IMR-90 (cell line): ENCODE measurements at places on chromosomes 16 and 17. TPM values are rescaled to one million over a fixed set of nuclear protein-coding genes. Genes with fewer than 3 reads are reported as not detected.

- DNase-seq = no peak
Observed at GRCh38 chr16:50684823-50685461, 3.8 kb upstream of the SNX20 start.

DNA sequence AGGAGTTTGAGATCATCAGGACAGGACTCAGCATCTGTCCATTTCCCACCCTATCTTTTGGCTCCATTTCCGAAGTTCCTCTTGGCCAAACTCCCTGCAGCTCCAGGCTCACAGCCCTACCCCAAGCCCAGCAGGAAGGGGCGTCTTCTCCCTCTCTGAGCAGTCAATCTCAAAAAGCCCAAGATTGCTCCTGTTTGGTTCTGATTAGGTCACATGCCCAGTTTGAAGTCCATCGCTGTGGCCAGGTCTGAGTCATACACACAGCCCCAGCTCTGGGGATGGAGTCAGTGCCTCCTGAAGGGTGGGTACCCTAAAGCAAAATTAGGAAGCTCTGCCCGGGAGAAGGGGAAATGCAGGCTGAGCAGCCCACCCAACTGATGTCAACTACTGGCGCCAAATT lies 23.9 kb downstream of the SNX20 start:
- DNase-seq = no peak

GRCh38 chr17:42608305-42609181 lies 631 bp downstream of the RETREG3 start:
- no peak for DNase-seq

DNA sequence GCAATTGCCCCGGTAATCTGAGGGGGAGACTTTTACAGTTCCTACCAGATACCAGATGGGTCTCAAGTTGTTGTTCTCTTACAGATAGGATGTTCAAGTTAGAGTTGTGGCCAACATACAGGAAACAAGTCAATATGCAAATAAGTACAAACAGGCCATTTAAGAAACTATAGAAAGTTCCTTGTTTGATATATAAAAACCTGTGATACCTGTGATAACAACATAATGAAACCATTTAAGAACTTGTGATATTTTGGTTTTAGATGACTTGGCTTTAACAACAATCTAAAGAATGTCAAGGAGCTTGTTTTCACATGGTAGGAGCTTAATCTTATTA lies 16.8 kb downstream of the CDR2 start:
- DNase-seq = no peak

GRCh38 chr17:81135505-81136278 lies 29.6 kb upstream of the PVALEF start:
- no peak for DNase-seq

DNA sequence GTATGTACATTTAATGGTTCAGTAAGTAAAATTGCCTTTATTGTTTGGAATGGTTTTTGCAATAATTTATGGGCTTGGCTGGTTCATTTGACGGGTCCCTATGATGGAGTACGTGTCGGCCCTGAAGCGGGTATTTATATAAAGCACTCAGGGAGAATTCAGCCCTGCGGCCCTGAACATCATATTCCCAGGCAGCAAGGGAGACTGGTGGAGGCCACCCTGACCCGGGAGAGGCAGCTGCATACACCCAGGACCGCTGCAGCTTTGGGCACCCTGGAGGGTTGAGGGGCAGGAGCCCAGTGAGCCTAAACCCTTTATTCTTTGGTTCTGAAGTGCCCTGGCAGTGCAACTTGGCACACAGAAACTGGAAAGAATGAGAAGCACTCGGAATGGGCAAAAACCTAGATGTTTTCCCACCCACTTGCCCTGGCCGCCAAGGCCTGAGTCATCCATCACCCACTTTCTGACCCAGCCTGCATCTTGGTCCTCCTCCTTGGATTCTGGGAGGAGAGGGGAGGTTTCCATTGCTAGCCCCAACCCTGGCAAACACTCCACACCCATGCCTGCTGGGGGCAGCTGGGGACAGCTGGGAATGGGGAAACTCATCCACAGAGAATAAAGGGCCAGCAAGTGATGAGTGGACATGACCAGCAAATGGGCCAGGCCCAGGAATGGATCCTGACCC lies 162.2 kb upstream of the TNRC6C start:
- DNase-seq = no peak

DNA sequence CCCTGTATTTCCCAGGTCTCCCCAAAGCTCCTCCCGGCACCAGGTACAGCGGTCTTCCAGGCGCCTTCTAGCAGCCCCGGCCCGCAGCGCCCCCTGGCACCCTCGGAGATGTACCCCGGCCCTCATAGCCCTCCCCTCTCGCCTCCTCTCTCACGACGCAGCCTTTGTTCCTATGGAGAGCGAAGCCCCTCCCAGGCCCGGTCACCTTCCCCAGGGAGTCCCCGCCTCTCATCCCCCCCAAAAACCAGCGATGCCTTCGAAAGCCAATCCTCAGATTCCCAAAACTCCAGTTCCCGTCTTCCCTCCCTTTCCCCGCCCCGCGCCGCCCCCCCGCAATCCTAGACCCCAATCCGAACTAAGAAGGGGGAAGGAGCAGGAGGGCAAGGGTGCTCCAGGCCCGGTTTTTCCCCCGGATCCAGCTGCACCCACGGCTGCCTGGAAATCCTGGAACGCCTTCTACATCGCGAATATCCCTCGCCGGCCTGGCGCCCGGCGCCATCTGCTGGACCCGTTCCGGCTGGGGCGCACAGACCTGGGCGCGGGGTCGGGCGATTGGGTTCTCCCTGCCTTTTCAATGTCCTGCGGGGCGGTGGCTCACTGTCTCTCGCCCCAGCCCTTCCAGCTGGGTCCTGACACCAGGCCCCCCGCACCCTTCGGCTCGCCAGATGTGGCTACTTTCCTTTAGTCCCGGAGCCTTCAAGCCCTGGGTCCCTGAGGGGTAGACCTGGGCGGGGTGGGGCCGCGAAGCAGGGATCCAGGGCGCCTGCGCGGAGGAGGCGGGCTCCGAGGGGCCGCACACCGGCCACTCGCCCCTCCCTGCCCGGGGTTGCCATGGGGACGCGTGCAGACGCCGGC lies at the start of gene DNAH2:
TSS of gene DNAH2 (plus strand) at position 844 of the 855 bp plus-strand sequence. CDS start 1,991 bp downstream, outside the sequence.
- peak; percentile 90 for DNase-seq

- no peak for DNase-seq
Observed at GRCh38 chr16:6016530-6017184, 919.1 kb upstream of the EEF2KMT start.

DNA sequence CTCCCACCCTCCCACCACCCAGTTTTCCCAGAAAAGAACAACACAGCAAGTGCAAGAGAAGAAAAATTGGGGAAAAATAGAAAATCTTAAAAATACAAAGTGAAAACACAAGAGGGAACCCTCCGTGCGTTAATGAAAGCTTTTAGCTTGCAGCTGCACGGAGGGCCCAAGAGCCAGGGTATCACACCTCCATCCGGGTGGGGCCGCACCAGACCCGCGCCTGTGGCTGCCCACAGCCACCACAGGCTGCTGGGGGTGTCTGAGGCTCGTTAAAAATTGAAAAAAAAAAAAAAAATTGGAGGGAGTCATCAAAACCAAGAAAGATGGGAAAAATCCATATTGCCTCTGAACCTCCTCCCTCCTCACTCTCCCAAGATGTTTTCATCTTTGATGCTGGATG lies 18.6 kb downstream of the ENGASE start:
- no peak for DNase-seq

GRCh38 chr16:28587386-28587785 lies 9.5 kb downstream of the SULT1A2 start:
- no peak for DNase-seq

LPO gene
- total RNA-seq = not detected in 2 replicates

SLC6A2 gene
- total RNA-seq = not detected in 2 replicates

UBALD1 gene
- total RNA-seq = 1.3 and 1.9 TPM in 2 replicates

LRRC75A gene
- total RNA-seq = 0.56 and 0.72 TPM in 2 replicates

GALR2 gene
- not detected in 2 replicates for total RNA-seq

DOC2B gene
- total RNA-seq = not detected in 2 replicates

ENDOV gene
- 9.4 and 15.1 TPM in 2 replicates for total RNA-seq
